ENCODE measurements at places on chromosomes 2 and 18.

- no peak for DNase-seq
These were observed 114.5 kb downstream of the USP34 start for GRCh38 chr2:61356261-61356957.

DNA sequence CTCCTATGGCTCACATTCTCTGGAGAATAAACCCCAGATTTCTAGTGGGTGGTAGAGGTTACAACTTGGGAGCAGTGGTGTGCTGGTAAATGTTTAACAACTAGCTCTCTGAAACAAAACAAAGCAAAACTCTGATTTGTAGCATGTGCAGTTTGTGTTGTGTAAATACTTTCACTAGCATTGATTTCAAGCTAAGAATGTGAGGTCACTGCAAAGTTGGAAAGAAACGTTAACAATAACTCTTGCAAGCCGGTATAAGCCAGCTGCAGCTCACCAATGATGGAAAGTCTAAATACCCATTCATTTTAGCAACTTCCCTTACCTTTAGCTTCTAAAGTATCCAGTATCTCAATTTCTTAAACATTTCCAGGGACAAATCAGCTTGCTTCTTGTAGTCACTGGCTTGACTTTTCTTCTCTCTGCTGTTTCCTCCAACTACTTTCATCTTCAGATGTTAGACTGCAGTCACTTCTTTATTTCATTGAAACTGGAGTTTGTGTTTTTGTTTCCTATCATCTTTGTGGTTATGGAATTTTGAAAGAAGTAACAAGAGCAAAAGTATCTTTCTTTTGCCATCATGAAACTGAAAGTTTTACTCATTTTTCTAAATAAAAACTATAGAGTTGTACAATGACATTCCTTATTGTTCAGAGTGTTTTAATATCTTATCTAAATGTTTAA, 140.2 kb downstream of the PLCL1 start:
- no peak for DNase-seq

- DNase-seq: no peak
These were observed 106.8 kb upstream of the SPATS2L start for GRCh38 chr2:200199576-200200263.

DNA sequence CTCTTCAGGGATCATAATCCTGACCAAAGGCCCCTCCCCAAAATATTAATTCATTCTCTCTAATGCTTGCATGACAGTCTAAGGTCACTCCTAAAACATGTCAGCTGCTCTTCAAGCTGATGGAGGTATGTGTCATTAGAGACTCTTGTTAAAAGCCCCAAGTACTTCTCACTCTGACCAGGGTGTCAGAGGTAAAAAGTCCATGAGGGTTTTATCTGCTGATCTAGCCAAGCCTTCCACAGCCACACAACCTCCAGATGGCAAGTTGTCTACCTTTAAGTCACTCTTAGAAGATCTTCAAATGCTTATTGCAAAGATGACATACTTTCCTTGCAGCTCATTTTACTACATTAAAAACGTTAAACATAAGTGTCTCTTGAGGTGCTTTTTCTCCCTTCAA, 83.6 kb upstream of the ETAA1 start:
- no peak for DNase-seq

- DNase-seq: no peak
These were observed 12.7 kb upstream of the CDH19 start for GRCh38 chr18:66616523-66616983.

DNA sequence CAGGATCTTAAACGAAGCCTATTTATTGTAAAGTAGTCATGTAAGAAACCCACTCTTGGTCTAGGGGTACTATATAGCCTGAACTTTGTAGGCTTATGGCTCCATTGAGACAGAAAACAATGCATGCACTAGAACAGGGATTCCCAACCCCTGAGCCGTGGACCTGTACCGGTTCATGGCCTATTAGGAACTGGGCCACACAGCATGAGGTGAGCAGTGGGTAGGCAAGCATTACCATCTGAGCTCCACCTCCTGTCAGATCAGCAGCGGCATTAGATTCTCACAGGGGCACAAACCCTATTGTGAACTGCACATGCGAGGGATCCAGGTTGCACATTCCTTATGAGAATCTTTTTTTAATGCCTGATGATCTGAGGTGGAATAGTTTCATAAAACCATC, 59.2 kb downstream of the ROCK1 start:
- DNase-seq: no peak

- DNase-seq: no peak
These were observed 20.3 kb downstream of the SLC8A1 start for GRCh38 chr2:40431600-40431955.

- no peak for DNase-seq
These were observed 1583.2 kb downstream of the SUCLG1 start for GRCh38 chr2:82875858-82876257.

GRCh38 chr18:55275039-55275901, 312.7 kb downstream of the TCF4 start:
- no peak for DNase-seq

GRCh38 chr2:128617029-128617590, 298.4 kb upstream of the HS6ST1 start:
- DNase-seq: no peak

GRCh38 chr2:226216575-226216974, 583.0 kb downstream of the IRS1 start:
- DNase-seq: no peak

GRCh38 chr18:6434481-6434880, 19.8 kb upstream of the L3MBTL4 start:
- no peak for DNase-seq

GRCh38 chr2:44707945-44708660, 233.4 kb upstream of the SIX3 start:
- no peak for DNase-seq

DNA sequence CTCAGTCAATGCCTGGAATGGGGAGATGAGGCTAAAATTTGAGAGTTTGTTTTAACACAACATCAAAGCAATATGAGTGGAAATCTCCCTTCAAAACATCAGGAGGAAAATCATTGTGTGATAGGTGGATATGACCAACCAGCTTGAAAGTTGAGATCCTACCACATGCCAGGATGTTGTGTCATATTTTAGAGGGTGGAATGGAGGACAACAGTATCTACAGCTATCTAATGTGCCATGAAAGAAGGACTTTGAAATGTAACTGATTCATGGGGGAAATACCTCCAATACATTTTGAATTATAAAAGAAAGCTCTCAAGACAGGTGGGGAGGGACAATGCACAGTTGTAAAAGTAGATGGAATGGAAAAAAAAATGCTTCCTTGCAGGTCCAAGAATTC, 87.8 kb downstream of the SP100 start:
- no peak for DNase-seq

- no peak for DNase-seq
These were observed 184.3 kb downstream of the UBE2E3 start for GRCh38 chr2:181164699-181165098.

DNA sequence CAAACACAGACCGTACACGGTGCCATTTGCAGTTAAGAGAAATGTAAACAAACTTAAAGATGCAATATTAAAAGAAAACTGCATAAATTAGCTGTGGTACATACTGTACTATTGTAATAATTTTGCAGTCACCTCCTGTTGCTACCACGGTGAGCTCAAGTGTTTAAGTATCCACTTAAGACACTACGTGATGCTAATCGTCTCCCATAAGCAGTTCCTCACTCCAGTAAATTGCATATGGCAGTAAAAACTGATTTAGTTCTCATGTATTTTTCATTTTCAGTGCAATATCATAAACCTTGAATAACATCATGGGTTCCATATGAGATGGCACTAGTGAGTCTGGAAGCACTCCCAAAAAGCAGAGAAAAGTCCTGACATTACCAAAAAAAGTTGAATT, 14.4 kb downstream of the CLEC4F start:
- no peak for DNase-seq

DNA sequence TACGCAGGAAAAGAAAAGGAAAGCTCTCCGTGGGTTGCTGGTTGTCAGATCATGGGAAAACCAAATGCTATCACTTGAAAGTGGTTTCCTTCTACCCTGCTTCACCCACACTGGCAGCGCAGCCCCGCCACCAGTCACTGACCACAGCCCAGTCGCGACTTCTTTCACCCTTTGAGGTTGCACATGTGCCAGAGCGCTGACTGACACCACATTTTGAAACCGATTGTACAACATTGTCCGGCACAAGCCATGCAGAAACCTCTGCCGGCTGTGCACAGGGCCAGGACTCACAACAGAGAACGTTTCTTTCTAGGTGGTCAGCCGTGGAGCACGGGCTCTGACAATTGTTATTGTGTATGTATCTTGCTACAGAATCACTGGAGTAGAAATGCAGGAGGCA, 827.2 kb upstream of the POU3F3 start:
- DNase-seq: no peak

- no peak for DNase-seq
These were observed 56.8 kb downstream of the TGFA start for GRCh38 chr2:70496819-70497218.
